ENCODE measurements at places on chromosomes 7 and 10.

DNA sequence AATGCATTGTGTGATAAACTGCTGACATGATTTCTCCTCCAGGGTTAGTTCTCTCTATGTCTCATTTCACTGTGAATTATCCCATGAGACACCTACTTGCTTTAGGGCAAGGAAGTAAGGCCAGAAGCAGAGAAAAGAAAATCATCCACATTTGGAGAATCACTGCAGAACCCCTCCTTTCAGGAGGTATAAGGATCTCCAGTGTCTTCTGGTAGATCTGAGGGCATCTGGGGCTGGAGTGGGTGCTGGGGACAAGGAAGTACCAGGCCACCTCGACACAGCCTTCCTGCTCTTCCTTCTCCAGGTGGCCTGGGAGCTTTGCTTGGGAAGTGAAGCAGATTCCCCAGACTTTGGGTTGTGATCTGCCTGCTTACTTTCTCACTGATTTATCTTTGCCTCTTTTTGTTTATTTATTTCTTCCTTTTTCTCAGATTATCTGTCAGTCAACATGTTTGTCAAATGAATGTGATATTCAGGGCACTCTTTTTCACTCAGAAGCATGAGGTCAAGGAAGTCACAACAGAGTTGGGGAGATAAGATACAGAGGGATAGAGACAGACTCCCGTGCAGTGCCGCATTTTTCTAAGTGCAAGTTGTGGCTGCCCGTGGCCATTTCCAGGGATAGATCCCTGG, 12.4 kb upstream of the CAMK2G start:
- no peak for DNase-seq

DNA sequence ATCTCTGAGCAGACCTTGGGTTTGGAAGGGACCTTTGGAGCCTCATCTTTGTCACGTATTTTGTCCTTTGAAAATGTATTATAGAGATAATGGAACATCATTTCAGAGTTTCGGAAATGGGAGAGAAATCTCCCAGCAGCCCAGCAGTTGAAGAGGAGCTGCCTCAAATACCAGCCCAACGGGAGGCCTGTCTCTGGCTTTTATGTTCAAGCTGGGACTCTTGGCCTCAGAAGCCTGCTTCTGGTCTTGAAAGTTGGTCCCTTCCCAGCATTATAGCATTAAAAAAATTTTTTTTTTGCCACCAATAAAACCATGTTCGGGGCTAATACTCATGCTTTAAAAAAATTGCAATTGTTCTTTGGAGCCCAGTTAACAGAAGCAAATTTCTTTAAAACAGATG, 73.4 kb upstream of the CTBP2 start:
- no peak for DNase-seq

GRCh38 chr10:75619635-75620034, 188.2 kb downstream of the LRMDA start:
- no peak for DNase-seq

DNA sequence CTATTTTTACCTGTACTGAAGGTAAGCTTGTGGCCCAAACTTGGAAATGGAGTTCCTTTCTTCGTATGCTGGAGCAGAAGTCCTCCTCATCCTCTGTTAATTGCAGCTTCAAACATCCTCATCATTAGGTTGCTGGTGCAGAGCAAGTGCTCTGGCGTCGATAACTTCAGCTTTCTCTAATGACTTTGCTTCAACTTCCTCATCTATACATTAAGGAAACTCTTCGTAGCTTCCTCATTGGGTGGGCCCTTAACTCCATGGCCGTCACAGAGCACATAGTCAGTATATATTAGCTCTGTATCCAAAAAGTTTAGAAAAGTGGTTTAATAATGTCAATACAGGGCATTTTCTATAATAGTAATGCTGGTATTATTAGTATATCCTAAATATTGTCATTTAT, 447.7 kb downstream of the SUGCT start:
- DNase-seq: no peak

- DNase-seq: no peak
Observed at GRCh38 chr7:149284343-149284742, 22.3 kb downstream of the ZNF783 start.

- DNase-seq: peak; percentile 98
Observed at GRCh38 chr10:61992671-61993668, 91.5 kb downstream of the ARID5B start.

DNA sequence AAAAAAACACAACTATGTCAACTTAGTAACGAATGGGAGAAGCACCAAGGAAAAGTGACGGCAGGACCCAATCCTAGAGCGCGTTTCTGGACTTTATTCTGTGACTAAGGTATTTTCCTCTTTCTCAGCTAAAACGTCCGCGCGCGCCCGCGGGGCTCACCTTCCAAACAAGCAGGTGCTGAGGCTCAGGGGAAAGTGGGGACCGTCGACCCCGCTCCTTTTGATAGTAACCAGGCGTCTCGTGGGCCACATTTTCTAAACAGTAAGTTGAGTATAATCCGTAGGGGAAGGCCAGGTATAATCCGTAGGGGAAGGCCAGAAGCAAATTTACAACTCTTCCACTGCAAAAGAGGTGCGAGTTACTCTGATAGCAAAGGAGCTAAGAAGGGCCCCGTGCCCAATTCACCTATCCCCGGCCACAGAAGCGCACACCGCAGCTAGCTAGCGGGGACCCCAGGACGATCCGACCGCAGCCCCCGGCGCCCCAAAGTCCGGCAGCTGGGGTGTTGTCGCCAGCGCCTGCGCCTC, 743 bp downstream of the MKI67 start:
- no peak for DNase-seq

DNA sequence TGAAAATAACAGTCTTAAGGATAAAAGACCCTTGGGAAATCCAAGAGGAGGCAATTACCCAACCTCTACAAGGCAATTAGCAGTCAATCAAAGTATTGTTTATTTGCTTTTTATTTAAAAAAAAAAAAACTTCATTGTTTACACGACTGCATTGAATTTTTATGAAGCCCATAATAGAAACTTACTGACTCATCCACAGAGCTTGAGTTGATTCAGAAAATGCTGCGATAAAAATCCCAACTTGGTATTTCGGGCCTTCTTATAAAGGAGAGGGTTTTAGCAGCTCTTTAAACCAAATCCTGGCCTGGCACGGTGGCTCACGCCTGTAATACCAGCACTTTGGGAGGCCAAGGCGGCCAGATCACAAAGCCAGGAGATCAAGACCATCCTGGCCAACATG, 69.2 kb upstream of the PALS2 start:
- no peak for DNase-seq

GRCh38 chr7:8065356-8065813, 96.8 kb downstream of the GLCCI1 start:
- peak; percentile 96 for DNase-seq

DNA sequence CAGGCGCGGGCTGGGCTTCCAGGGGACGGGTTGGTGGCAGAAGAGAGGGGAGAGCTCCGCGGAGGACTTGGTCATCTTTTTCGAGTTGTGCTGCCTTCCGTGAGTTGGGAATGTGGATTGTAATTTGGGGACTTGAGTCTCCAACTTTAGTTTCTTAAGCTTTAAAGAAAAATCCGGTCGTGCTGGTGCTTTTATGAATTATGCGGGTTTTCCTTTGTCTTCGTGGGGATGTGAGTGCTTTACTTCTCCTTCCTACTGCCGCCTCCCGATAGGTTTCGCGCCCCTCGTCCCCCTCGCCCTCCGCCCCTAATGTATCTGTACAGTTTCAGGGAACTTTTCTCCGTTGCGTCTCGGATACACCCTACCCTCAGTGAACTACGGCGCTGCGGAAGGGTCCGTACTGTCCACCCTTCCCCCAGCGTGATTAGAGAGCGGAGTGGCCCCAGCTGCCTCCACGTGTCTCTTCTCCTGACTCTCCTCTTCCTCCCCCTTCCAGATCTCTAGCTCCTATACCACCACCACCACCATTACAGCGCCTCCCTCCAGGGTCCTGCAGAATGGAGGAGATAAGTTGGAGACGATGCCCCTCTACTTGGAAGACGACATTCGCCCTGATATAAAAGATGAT, 649 bp downstream of the SCD start:
- no peak for DNase-seq

DNA sequence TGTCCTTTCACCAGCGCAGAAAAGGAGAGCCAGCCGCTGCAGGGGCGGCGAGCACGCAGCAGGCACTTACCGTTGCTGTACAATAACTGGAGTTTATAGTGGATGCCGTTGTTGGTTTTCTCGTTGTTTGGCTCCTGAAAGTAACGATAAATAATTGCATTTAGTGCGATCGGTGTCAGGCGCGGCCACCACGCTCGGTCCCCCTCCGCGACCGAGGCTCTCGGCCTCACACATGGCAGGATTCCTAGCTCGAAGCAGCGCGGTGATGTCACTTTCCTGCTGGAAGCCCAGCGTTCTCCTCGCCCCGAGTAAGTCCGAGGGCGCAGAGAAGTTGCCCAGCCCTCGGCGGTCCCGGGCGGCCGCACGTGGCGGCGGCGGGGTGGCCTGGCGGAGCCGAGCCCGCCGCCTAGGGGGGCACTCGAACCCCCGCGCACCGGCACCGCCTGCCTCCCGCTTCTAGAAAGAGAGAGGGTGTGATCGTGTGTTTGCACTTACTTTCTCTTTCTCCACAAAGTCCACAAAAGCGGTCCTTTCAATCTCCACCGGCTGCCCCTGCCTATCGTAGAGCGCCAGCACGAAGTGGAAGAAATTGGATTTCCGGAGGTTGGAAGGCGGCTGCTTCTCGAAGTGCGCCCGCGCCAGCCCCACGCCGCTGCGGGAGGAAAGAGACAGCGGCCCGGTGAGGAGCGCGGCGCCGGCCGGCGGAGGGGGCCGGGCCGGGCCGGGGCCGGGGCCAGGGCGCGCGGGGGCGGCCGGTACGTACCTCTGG, 1.0 kb downstream of the EBF3 start:
- peak; percentile 59 for DNase-seq

- no peak for DNase-seq
Observed at GRCh38 chr7:48426331-48426965, 255.2 kb downstream of the ABCA13 start.

- DNase-seq: no peak
Observed at GRCh38 chr7:156753630-156754029, 113.1 kb downstream of the RNF32 start.

DNA sequence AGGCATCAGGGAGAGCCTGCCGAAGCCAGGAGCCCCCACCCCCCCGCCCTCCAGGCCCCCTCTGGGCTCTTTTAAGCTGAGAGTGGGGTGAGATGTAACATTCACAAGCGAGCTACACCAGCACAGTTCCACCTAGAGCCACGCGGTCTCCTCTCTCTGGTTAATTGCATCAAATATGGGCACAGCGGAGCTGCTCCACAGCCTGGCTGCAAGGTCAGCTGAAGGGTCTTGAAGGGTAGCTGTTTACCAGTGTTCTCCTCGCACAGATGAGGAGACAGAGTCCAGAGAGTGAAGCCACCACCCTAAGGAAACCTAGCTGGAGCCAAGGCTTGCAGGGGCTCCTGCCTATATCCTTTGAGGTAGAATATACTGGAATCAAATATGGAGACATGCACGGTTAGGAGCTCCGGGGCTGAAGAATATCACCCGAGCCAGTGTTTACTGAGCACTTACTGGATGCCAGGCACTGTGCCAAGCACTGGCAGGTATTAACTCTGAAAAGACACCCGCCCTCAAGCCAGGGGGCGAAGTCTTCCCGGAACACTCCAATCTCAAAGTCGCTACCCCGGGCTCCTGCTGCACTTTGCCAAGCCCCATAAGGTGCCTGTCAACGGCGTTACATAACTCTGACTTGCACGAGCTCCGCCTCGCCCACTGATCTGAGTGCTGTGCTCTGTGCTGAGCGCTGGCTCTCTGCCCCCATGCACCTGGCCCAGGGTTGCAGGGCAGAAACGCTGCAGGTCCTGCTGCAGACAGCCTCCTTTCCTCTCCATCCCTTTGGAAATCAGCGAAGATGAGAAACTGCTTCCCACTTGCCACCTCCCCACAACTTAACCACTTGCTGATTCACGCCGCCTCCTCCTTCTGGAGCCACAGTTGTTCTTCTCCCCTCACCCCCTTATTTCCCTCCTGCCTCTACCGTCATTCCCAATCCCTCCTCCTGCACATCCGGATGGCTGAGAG, 5.4 kb downstream of the CHST15 start:
- DNase-seq: no peak

DNA sequence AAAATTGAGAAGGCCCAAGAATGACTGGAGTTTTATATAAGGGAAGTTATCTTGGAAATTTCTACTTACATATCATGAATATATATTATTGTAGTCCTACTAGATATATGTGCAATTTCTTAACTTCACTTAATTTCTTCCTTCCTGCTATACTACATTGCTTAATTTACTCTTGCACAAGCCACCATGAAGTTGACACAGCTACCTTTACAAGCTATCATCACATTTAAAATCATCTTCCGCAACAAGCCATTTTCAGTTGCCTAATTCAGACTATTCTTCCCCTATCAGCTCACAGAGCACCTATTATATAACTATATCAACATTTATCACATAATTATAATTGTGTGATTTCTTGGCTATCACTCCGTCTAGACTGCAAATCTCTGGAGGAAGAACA, 418.4 kb downstream of the PARD3 start:
- no peak for DNase-seq

DNA sequence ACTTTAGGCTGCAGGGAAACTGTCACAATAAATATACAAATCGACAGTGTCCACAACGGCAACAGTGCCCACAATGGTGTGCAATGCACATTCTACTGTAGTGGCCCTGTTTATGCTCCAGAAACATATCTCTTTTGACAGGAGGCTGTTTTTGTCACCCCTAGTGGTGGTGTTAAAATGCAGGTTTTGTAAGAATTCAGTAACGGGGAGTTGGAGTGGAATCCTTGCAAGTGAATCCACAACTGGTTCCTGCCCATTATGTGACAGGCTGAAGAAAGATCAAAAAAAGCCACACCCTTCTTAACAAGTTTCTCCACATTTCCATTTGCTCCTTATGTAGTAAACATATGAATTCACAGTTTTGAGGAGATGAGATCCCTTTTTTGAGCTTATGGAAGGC, 58.5 kb downstream of the BEND7 start:
- no peak for DNase-seq

DNA sequence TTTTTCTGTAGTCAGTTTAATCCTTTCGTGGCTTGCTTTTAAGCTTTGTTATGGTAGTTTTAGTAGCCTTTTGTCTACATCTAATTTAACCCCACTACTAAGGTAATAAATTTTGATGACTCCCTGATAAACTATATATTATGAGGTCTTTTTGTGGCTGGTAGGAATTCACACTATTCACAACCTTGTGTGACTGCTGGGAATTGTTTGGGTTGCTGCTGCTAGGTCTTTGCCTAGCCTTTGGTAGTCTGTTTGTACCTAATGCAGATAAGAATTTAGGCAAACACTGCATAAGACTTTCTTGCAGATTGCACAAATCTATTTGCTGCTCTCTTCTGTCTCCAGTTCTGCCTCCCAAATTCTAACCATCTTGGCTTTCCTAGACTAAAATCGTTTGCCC, 58.3 kb downstream of the SHOC2 start:
- DNase-seq: peak; percentile 74

GRCh38 chr7:44980393-44981034, 1.7 kb upstream of the MYO1G start:
- DNase-seq: peak; percentile 77

GRCh38 chr10:33653584-33654367, 319.3 kb upstream of the NRP1 start:
- DNase-seq: peak; percentile 95

GRCh38 chr10:93357680-93358079, 124.5 kb downstream of the MYOF start:
- DNase-seq: peak; percentile 42
